Ovary (tissue), 10 donors: ENCODE measurements at places on chromosomes 2 and 18.

DNA sequence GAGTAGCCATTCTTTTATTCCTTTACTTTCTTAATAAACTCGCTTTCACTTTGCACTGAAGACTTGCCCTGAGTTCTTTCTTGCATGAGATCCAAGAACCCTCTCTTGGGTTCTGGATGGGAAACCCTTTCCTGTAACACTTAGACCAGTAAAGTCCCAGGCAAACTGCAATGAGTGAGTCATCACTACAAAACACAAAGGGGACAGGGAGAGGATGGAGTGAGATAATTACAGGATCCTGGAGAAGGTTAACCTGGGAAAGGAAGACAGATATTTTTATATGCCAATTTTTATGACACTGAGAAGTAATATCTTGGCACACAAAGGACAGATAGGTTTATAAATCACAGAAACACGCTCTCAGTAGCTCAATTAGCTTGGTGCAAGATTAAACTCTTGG is 48.7 kb downstream of the EHD3 start:
- DNase-seq: no peak

- no peak for DNase-seq
Observed at GRCh38 chr2:9768388-9768787, 74.9 kb upstream of the TAF1B start.

DNA sequence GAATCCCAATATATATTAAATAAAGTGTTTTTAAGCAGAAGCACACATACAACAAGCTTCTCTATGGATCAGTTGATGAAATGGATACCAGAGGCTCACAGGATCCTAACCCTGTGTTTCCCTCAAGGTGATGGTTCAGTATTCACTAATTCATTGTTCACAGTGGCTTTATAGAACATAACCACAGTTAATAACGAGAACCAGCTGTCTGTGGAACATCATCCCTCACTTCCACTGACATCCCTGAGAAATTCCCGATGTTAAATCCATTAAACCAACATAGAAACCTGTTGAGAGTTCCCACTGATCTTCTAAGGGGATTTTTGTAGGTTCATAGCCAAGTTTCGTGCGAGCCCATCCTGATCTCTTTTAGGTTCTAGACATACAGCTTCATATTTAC is 29.0 kb downstream of the CCDC195 start:
- DNase-seq: no peak

DNA sequence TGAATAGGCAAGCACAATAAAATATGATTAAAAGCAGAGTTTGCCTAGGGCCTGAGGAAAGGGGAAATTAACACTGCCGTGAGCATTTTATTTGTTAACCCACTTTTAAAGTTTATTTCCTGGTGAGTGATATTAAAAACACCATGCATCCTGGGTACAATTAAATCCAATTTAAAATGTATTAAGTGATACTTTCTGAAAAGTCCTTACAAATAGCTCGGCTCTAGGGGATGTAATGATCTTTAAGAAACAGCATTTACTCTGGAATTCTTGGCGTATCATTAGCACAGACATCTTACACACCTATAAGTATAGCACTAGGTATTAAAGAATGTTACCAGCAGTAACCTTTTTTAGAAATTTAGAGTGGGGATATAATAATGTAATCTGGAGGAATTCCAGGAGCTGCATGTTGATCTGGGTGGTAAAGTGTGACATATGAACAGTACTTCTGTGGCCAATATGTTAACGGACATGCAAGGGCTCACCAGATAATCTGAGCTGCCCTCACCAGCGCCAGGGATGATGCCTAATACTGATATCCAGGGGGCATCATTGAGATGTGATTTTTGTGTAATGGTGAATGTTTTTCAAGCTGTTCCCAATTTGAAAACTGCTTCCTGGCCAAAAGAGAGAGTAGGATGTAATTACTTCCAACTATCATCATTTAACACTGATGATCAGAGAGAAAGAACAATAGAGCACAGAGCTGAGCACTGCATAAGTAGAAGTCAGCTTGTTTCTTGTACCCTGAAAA is 235.9 kb downstream of the DSEL start:
- DNase-seq: no peak

- DNase-seq: no peak
Observed at GRCh38 chr18:13696961-13697360, 29.4 kb downstream of the FAM210A start.
